MCF 10A (cell line): ENCODE measurements at places on chromosomes 12 and 14. TPM values are rescaled to one million over a fixed set of nuclear protein-coding genes. Genes with fewer than 3 reads are reported as not detected.
A peak's percentile ranks its signal among the peaks of the same experiment; 100 is the strongest.

DNA sequence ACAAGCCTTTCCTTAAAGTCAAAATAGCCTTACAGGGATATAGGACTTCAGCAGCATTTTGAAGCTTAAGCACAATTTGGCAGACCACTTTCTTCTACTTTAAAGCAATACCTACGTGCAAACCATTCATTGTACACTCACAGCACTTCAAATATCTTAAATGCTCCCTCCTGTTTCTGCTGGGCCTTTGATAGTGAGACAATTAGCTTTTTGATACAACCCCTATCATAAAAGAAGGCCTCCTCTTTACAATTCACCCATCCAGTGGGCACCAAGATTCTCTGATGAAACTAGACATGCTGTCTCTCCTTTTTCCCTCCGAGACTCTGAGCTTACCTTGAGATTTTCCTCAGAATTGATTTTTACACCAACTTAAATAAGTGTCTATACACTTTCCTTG lies 157.5 kb upstream of the FAR2 start:
- DNase-seq = no peak
- H3K36me3 ChIP-seq = no peaks in the 10 kb centered on the region
- no peaks in the 10 kb centered on the region for H3K27me3 ChIP-seq
- no peak overlapping the region for H3K4me3 ChIP-seq
- H3K4me1 ChIP-seq = no peaks in the 10 kb centered on the region

DNA sequence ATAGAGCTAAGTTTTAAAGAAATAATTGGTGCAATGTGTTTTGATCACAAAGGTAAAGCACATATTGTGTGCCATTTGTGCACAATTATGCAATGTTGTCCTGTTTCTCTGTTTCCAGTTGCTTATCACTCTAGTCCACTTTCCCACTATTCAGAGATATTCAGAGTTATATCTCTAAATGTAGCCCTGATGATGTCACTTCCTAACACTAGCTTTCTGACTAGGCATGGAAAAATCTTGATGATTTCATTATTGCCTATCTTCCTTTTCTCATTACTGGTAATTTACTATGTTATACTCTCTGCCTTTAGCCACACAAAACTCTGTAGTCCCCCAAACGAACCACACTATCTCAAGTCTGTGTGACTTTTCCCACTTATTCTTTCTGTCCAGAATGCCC lies 221.2 kb downstream of the TRHDE start:
- no peak overlapping the region for H3K4me3 ChIP-seq
- no peak overlapping the region for H3K27ac ChIP-seq
- peaks cover 5% of the 10 kb centered on the region for H3K4me1 ChIP-seq
- no peak for DNase-seq
- H3K27me3 ChIP-seq = no peaks in the 10 kb centered on the region

DNA sequence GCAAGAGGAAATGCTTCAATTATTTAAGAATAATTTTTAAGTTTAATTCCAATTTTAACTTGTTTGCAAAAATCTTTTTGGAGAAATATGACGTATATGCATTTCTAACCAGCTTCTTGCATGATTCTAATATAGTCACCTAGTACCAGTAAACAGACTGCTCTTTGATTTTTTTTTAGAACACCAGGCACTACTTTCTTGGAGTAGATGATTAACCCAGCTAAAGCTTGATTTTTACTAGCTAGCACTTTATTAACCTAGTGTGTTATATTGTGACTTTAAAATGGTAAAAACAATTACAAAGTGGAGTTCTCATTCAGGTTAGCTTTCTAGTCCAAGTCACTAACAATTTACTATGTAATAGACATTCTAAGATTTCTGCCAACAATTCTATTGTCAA lies 32.6 kb upstream of the FGD4 start:
- no peaks in the 10 kb centered on the region for H3K27me3 ChIP-seq
- H3K36me3 ChIP-seq = no peaks in the 10 kb centered on the region
- no peak for DNase-seq
- H3K27ac ChIP-seq = no peak overlapping the region
- H3K4me1 ChIP-seq = peaks cover 5% of the 10 kb centered on the region

GRCh38 chr12:49058366-49059044 lies 2.1 kb downstream of the KMT2D start:
- peak overlapping the region; percentile 89 for H3K27ac ChIP-seq
- peak overlapping the region; percentile 91 for H3K4me3 ChIP-seq
- peaks cover 30% of the 10 kb centered on the region for H3K4me1 ChIP-seq
- no peak for DNase-seq
- H3K36me3 ChIP-seq = peaks cover 26% of the 10 kb centered on the region
- H3K27me3 ChIP-seq = no peaks in the 10 kb centered on the region

DNA sequence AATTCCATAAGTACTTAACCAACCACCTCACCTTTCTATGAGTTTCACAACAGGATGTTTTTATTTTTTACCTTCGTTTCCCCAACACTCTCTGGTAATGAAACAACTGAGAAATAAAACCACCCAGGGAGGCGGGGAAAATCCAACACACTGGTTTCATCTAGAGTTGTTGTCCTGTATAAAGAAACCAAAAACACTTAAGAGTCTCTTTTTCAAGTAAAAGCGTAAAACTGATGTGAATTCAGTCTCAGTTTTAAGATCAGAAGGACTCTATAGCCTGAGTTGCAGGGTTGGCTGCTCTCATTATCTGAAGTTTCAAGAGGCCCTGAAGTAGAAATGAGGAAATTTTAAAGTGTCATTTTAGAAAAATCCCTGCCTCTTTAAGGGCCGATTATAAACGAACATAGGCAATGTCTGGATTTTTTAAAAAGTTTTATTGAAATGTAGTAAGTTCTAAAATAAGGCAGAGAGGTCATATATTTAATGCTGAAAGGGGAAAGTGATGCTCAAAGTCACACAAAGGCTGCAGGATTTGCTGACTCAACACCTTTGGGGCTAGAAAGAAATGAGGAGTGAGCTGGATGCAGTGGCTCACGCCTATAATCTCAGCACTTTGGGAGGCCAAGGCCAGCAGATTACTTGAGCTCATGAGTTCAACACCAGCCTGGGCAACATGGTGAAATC lies 27.2 kb downstream of the HIGD1C start:
- H3K27ac ChIP-seq = no peak overlapping the region
- H3K4me3 ChIP-seq = no peak overlapping the region
- peaks cover 6% of the 10 kb centered on the region for H3K4me1 ChIP-seq
- H3K27me3 ChIP-seq = no peaks in the 10 kb centered on the region
- DNase-seq = no peak

Gene MANSC4
- not detected in 2 replicates for total RNA-seq

Gene PTCSC3
- not detected in 2 replicates for total RNA-seq

Gene GLT8D2
- total RNA-seq = 0.79 and 2.0 TPM in 2 replicates

Gene HOXC10
- not detected in 2 replicates for total RNA-seq

Gene TMCC3
- total RNA-seq = 1.9 and 7.0 TPM in 2 replicates

Gene OR4K2
- not detected in 2 replicates for total RNA-seq

Gene FZD10
- 0.15 TPM in 1 of 2 replicates, not detected in the other for total RNA-seq
